Activated CD4-positive, alpha-beta T cell treated with anti-CD3 and anti-CD28 coated beads for 36 hours (primary cell): ENCODE measurements at places on chromosomes 5 and 9.

- no peak for DNase-seq
These were observed 93.3 kb downstream of the RAPGEF6 start for GRCh38 chr5:131541762-131542161.

DNA sequence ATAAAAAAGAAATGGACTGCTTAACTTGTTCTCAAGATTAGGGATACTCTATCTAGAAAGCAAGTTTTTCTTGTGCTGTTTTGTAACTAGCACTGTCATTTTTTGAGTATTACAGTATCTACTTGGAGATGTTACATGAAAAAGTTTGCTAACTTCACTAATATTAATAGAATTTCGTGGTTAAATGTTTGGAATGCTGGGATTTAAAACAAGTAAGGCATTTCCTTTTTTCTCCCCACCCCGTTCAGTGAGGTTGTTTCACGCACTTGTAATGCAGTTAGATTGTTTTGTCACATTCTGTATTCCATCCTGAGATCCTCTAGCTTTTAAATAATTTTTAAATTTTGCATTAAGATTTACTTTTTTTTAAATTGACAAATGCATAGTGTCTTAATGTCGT lies 20.0 kb upstream of the TEK start:
- DNase-seq: no peak

- DNase-seq: no peak
These were observed 56.3 kb upstream of the ELL2 start for GRCh38 chr5:96017951-96018350.

- DNase-seq: no peak
These were observed 40.9 kb downstream of the TNPO1 start for GRCh38 chr5:72857396-72857795.

DNA sequence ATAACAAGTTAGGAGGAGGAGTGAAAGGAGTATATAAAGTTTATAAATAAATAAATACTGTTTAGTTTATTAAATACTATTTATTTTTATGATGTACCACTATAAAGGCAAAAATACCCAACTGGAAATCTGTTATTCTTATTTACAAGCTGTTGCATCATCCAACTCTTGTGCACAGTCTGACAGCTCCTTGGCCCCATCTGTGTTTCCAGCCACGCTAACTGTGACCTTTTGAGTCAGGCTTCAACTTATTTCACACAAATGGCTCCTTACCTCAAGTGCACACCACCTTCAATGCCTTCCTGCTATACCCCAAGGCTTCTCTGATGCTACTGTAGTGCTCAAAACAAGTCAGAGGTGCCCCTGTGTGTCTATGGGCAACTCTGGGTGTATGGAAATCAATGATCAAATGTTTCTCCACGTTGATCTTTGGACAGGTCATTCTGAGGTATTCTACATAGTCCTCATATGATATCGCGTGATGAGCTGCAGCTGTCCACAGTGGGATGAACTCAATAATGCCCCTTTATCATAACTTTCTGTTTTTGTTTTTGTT lies 303.2 kb upstream of the GRAMD2B start:
- DNase-seq: no peak

- DNase-seq: no peak
These were observed 205.1 kb downstream of the AUH start for GRCh38 chr9:91156451-91157234.

DNA sequence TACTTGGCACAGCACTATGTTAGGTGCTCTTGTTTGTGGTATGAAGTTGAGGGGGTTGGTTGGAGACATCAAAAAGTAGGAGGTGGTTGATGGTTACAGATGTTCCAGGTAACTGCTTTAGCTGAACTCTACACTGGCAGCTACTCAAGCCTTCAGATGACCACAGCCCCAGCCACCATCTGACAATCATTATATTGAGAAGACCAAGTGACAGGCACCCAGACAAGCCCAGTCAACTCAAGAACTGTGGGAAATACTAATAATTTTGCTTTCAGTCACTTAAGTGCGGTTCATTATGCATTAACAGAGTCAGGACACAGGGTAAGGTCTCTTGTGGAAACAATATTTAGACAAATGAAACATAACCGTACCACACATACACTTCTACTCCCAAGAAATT lies 38.9 kb upstream of the SLIT3 start:
- DNase-seq: no peak

GRCh38 chr5:73564675-73565074 lies 764 bp downstream of the ANKRA2 start:
- peak; percentile 41 for DNase-seq

DNA sequence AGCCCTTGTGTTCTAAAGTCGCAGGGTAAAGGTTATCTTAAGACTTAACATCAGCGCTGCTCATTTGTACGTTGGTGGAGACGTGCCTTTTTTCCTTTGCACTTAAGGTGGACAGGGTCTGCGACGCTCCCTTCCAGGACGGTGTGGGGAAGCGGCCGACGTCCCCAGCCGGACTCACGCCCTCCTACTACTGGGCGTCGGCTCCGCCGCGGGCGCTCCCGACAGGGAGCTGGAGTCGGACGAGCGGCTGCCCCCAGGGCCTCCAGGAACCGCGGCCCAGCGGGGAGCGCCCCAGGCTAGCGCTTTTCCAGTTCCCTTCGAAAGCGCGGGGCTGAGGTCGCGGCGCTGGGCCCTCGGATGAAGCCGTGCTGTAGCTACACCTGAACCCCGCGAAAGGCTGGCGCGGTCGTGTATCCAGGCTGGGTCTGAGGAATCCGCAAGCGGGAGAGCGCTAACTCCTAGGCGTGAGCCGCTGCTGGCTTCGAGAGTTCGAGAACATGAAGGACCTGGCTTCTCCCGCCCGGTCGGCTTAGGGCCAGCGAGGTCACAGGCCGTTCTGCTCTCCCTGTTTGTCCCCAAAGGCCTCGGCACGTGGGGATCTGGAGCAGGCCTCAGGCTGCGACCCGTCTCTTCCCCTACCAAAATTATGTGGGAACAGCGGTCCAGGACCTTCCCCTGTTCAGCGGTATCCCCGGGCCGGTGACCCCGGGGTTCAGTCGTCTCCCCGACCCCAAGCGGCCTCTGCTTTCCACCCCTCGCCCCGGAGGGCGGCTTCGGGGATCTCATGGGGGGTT lies 3.8 kb upstream of the DMRT3 start:
- DNase-seq: peak; percentile 21

- DNase-seq: no peak
These were observed 2.7 kb downstream of the NRG2 start for GRCh38 chr5:140040358-140040757.

DNA sequence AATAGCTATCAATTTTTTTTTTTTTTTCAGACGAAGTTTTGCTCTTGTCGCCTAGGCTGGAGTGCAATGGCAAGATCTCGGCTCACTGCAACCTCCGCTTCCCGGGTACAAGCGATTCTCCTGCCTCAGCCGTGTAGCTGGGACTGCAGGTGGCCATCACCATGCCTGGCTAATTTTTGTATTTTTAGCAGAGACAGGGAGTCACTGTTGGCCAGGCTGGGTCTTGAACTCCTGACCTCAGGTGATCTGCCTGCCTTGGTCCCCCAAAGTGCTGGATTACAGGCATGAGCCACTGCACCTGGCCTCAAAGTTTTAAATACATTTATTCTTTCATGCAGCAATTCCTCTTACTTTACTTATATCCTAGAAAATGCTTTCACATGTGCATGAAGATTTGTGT lies 17.6 kb downstream of the TRIM14 start:
- DNase-seq: no peak

- DNase-seq: no peak
These were observed 154.6 kb downstream of the COL23A1 start for GRCh38 chr5:178435321-178436238.

DNA sequence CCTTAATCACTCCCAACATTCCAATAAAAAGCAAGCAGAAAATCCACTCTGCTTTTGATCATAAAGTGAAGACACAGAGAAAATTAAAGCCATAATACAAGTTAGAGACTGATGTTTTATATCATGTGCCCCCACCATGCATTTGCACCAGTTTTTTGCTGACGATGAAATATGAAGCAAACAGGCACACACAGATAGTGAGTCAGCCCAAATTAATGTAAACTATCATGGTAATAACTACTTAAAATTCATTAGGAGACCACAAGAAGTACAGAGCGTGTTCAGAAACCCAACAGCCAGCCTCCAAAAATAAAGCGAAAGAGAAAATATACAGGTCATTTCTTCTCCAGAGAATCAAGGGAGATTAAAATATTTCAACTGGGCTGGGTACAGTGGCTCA lies 46.4 kb upstream of the KDM4C start:
- no peak for DNase-seq

DNA sequence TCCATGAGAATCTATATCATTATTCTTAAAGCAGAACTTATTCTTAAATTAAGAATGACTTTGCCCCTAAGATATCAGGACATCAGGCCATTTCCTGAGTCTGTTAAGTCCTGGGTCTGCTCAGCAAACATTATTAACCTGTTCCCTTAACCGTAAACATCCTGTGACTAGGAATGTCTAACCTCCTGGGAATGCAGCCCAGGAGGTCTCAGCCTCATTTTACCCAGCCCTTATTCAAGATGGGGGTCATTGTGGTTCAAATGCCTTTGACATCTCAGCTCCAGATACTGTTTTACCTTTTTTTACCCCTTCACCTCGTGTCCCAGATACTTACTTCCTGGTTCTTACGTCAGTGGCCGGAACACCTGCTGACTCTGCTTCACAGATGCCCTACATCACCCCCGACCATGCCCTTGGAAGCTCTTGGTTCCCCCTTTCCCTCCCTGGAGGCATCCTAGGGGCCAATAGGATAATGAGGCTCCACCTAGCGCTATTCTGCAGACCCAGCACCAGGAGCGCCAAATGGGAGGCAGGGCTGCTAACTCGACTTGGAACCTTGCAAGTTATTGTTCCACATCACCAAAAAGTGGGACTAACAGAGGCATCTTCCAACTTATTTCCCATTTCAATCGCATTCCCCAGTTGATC lies 182.5 kb downstream of the MED10 start:
- DNase-seq: no peak

- DNase-seq: no peak
These were observed 7.0 kb downstream of the SH3GLB2 start for GRCh38 chr9:129021091-129021490.

GRCh38 chr9:134717924-134718645 lies 76.5 kb downstream of the COL5A1 start:
- DNase-seq: no peak

GRCh38 chr5:59125011-59125961 lies 542.4 kb downstream of the RAB3C start:
- peak; percentile 52 for DNase-seq

- DNase-seq: no peak
These were observed 1191.9 kb upstream of the NUDT12 start for GRCh38 chr5:104754311-104754995.

DNA sequence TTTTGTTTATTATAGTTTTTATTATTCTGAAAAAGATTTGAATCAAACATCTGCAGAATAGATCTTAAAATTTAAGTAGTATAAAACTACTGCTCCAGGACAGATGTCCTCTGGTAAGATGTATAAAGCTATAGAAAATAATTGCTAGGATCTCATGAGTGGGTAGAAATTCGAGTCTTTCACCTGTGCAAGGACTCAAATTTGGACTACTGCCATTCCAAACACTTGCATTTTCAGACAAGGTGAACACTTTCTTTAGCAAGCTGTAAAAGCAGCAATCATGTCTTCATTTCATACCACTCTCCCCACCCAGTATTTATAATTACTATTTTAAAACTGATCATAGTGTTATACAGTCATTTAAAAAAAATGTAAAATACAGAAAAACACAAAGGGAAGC lies 20.7 kb downstream of the SKP2 start:
- DNase-seq: no peak

DNA sequence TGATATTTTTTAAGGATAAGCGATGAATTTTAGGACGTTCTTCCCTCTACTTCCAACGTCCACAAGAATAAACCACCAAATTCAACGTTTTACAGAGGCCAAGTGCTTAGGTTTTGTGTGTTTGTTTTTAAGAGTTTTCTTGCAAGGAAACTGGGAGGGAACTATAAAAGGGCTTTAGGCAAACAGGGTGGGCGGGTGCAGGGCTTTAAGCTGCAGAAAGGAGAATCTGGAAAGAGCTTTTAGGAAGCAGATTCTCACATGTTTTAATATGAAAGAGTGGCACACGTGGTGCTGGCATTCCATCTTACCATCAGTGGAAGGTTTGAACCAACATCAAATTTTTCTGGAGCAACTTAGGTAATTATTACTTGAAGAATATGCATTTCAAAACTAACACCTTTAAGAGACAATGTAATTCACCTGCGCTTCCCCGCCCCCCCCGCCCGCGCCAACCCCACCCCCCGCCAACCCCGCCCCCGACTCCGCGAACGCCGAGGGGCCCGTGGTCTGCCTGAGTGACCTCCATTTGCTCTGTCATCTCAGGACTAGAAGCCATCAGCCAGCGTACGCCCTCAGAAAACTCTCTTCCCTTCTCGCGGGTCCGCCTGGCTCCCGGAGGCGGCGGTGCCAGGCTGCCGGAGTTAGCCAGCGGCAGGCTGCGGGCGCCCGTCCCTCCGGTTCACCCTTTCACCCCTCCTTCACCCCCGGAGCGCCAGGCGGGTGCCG lies 911 bp upstream of the PIK3R1 start:
- DNase-seq: peak; percentile 26

- no peak for DNase-seq
These were observed 128.7 kb upstream of the PITX1 start for GRCh38 chr5:135162661-135163265.

- DNase-seq: no peak
These were observed 730.4 kb upstream of the MEF2C start for GRCh38 chr5:89613222-89613956.

DNA sequence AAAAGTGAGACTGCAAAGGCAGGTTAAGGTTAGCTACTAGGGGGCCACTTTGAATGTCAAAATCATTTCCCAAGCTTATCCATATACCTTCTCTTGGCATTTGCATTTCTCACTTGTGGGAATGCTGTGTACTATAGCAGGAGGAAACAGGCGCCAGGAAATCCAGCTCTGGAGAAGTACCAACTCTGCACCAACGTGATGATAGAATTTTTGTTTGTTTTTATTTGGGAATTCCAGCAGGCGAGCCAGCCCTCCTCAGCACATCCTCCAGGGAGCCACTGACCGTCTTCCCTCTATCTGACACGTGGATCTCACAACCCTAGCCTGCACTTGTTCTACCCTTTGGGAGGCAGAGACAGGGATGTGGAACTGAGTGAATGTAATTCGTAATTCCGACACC lies 318.0 kb downstream of the ACTL7B start:
- no peak for DNase-seq

DNA sequence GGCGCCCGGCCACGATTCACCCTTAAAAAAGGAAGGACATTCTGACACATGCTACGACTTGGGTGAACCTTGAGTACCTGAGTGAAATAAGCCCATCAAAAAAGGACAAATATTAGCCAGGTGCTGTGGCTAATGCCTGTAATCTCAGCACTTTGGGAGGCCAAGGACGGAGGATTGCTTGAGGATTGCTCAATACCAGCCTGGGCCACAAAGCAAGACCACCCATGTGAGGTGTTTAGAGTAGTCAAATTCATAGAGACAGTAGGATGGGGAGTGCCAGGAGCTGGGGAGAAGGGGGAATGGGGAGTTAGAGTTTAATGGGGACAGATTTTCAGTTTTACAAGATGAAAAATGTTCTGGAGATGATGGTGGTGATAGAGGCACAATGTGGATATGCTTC lies 32.1 kb upstream of the IER5L start:
- no peak for DNase-seq

- no peak for DNase-seq
These were observed 133.1 kb downstream of the MACIR start for GRCh38 chr5:103391659-103392058.
